ENCODE measurements at places on chromosomes 4 and X.

GRCh38 chr4:152819026-152819645, 39.4 kb downstream of the ARFIP1 start:
- peaks cover 67% of the 10 kb centered on the region for H3K36me3 ChIP-seq
- no peak for DNase-seq
- H3K4me3 ChIP-seq = peak overlapping the region; percentile 26
- peaks cover 37% of the 10 kb centered on the region for H3K4me1 ChIP-seq
- H3K27me3 ChIP-seq = peaks cover 3% of the 10 kb centered on the region

GRCh38 chrX:115535844-115536243, 25.1 kb upstream of the PLS3 start:
- H3K36me3 ChIP-seq = no peaks in the 10 kb centered on the region
- DNase-seq = no peak
- H3K4me3 ChIP-seq = no peak overlapping the region

DNA sequence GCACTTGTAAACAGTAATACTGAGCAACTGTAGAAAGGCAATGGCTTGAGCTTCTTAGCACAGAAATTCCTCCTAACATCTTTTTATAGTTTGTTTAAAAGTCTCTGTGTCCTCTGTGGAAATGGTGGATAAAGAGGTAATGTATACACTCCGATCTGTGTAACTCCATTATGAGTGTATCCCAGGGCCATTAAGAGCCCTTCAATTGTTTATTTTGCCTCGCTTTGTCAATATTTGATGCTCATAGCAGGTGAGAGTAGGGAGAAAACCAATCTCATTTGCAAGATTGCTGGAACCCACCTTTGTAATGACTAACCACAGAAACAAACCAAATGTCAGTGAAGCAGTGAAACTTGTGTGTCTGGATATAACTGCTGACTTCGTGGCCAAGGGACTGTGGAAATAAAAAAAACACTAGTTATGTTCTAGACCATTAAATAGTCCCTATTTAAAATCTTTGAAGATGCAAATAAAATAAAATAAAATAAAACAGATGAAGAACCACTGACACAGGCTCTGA, 598.2 kb upstream of the BOD1L1 start:
- H3K36me3 ChIP-seq = no peaks in the 10 kb centered on the region
- H3K4me1 ChIP-seq = no peaks in the 10 kb centered on the region
- H3K27me3 ChIP-seq = no peaks in the 10 kb centered on the region
- H3K4me3 ChIP-seq = no peak overlapping the region

DNA sequence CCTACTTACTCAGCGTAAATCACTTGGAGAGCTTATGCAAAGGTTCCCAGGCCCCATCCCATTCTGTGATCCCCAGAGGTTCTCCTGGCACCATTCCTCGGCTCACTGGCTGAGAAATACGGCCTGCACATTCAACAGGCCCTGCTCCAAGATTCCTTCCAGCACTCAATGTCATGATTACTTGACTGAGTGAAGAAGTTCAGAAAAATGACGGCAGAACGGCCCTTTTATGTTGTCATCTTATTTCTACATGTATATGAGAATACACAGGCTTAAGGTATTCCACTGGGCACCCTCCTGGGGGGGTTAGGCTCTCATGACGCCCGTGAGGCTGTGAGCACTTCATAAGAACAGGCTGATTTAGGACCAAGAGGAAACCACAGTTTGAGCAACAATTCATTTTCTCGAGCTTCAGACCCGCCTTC, 190.6 kb downstream of the NSUN7 start:
- DNase-seq = no peak
- no peak overlapping the region for H3K27ac ChIP-seq
- peaks cover 31% of the 10 kb centered on the region for H3K36me3 ChIP-seq
- H3K4me3 ChIP-seq = no peak overlapping the region
- no peaks in the 10 kb centered on the region for H3K27me3 ChIP-seq
- H3K4me1 ChIP-seq = peaks cover 13% of the 10 kb centered on the region

- H3K27ac ChIP-seq = no peak overlapping the region
- no peak overlapping the region for H3K4me3 ChIP-seq
Observed at GRCh38 chrX:145620666-145621065, 197.0 kb upstream of the SLITRK2 start.

DNA sequence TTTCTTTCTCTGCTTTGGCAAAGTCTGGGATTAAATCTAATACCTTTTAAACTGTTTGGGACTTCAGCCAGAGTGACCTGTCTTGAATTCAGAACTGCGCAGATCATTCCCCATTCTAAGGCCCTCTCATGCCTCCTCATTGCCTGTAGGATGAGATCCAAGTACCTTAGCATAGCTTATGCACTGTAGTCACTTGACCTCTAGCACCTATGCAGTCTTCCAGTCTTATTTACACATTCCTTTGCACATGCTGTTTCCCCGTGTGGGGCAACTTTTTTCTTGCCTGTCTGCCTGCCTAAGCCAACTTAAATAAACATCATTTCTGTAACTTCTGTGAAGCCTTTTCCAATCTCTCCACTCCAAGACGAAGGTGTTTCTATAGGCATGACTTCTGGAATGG, 68.4 kb downstream of the AR start:
- no peaks in the 10 kb centered on the region for H3K27me3 ChIP-seq
- no peak for DNase-seq
- no peaks in the 10 kb centered on the region for H3K4me1 ChIP-seq
- no peak overlapping the region for H3K4me3 ChIP-seq
- no peaks in the 10 kb centered on the region for H3K36me3 ChIP-seq
- no peak overlapping the region for H3K27ac ChIP-seq

DNA sequence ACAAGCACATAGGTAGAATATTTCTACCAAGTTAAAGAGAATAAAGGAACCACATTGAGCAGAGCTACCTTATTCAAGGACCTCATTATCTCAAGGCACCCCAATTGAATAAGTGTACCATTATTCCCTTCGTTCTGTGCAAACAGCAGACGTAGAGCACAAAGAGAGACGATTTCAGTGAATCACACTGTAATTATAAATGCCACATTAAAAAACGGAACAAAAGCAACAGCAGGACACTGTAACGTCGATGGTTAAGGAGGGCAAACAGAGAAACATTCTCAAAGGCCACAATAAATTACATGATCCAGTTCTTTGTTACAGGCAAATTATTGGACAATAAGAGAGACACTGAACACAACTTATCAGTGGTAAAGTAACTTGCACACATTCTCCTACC, 644.1 kb upstream of the TENM3 start:
- H3K4me3 ChIP-seq = no peak overlapping the region
- no peak overlapping the region for H3K27ac ChIP-seq
- no peaks in the 10 kb centered on the region for H3K36me3 ChIP-seq
- H3K4me1 ChIP-seq = no peaks in the 10 kb centered on the region
- peaks cover 1% of the 10 kb centered on the region for H3K27me3 ChIP-seq
- DNase-seq = no peak

DNA sequence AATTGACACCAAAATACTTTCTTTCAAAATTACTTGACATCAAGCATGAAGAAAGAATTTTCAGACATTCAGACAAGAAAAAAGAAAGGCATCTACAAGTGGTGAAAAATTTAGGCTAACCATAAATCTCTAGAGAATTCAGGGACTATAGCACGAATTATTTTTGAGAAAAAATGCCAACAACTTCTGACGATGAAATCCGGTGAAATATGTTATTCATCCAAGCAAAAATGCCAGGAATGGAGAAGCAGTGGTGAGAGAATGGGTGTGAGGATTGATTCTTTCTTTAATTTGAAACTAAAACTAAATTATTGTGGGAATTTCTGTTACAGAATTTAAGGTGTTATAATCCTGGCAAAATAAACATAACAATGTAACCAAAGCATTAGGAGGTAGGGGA, 69.4 kb upstream of the SORBS2 start:
- H3K4me1 ChIP-seq = peaks cover 6% of the 10 kb centered on the region
- H3K27ac ChIP-seq = no peak overlapping the region
- H3K27me3 ChIP-seq = peaks cover 3% of the 10 kb centered on the region
- H3K4me3 ChIP-seq = no peak overlapping the region

DNA sequence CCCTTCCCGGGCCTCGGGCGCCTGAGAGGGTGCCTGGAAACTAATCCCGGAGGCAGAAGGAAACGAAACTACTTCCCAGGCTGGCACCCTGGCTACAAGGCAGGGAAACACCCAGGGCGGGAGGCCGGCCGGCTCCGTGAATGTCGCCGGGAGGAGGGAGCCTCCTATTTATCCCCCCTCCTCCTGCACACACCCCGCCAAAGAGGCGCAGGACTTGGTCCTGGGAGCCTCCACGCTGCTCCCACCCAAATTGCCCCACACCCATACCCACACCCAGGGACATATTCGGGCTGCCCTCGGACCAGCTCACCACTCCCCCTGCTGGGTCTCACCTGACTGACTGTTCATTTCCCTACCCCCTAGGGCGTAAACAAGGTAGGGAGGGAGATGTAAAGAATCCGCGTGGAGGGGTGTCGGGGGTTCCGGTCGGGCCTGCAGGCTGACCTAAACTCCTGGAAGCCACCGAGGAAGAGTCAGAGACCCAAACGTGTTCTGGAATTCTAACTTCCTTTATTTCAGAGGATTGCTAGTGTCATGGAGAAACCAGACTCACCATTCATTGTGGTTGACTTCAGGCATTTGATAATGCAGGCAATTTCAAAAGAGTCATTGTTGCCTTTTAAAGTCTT, at the start of gene BTC:
BTC (minus strand) TSS at position 142 of the 629 bp plus-strand sequence. CDS start 198 bp downstream, outside the sequence.
- peak; percentile 38 for DNase-seq
- H3K27ac ChIP-seq = no peak within 1 kb of the TSS
- H3K27me3 ChIP-seq = peaks cover 13% of the 10 kb centered on the region
- peak within 1 kb of the TSS; percentile 88 for H3K4me3 ChIP-seq
- no peaks in the 10 kb centered on the region for H3K36me3 ChIP-seq

- no peak overlapping the region for H3K27ac ChIP-seq
- no peaks in the 10 kb centered on the region for H3K4me1 ChIP-seq
Observed at GRCh38 chrX:129026202-129026601, 497.1 kb downstream of the SMARCA1 start.

DNA sequence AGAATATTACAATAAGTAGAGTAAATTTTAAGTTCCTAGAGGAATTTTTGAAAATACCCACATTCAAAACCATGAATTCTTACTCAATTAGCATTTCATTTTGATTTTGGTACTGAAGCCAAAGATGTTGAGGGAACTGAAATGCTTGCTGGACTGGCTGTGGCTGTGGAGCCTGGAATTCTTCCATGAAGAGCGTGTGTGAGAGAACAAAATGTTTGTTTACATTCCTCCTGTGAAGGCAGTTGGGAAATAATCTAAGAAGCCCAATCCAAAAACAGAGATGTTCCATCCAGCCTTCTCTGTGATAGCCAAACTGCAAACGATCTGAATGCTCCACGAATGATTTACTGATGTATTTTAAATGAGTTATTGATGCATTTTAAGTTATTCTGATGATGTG, 3.8 kb upstream of the ADH1B start:
- H3K4me1 ChIP-seq = peaks cover 10% of the 10 kb centered on the region
- H3K36me3 ChIP-seq = no peaks in the 10 kb centered on the region
- no peaks in the 10 kb centered on the region for H3K27me3 ChIP-seq
- H3K4me3 ChIP-seq = no peak overlapping the region
- no peak for DNase-seq

- DNase-seq = no peak
- peaks cover 22% of the 10 kb centered on the region for H3K4me1 ChIP-seq
- H3K27ac ChIP-seq = no peak overlapping the region
Observed at GRCh38 chr4:173195109-173195508, 26.5 kb downstream of the GALNT7 start.

DNA sequence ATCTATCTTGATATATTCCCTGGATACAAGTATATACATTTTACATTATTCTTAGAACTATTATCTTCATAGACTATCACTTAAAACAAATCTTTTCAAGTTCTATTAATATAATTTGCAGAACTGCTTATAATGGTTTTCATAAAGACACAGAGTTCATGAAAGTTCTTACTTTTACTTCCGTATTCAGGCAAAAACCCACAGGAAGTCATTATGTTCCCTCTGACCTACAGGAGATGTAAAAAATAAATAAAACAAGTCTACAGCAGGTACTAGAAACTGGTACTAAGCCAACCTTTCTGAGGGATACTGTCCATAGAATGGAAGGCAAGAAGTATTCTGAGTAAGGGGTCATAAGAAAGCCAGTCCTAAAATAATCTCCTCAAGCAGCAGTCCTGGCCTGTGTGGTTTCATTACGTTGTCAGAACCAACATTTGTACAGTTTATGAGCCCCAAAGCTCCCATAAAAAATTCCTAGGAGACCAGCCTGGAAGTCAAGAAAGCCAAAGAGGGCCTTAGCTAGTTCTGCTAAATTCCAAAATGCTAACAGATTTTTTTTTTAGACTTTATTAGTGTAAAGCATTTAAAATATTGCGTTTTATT, 68.6 kb downstream of the CAMK2D start:
- no peaks in the 10 kb centered on the region for H3K36me3 ChIP-seq
- no peak for DNase-seq
- H3K27ac ChIP-seq = no peak overlapping the region
- no peaks in the 10 kb centered on the region for H3K27me3 ChIP-seq
- no peak overlapping the region for H3K4me3 ChIP-seq

- peaks cover 3% of the 10 kb centered on the region for H3K27me3 ChIP-seq
- H3K36me3 ChIP-seq = no peaks in the 10 kb centered on the region
- peak overlapping the region; percentile 95 for H3K4me3 ChIP-seq
- peaks cover 9% of the 10 kb centered on the region for H3K4me1 ChIP-seq
- peak; percentile 64 for DNase-seq
Observed at GRCh38 chr4:88283661-88284438, 511 bp downstream of the PPM1K start.

GRCh38 chrX:23493941-23494374, 159.3 kb downstream of the PTCHD1 start:
- no peak for DNase-seq
- no peak overlapping the region for H3K4me3 ChIP-seq
- H3K27ac ChIP-seq = no peak overlapping the region
- H3K4me1 ChIP-seq = no peaks in the 10 kb centered on the region
- no peaks in the 10 kb centered on the region for H3K36me3 ChIP-seq

DNA sequence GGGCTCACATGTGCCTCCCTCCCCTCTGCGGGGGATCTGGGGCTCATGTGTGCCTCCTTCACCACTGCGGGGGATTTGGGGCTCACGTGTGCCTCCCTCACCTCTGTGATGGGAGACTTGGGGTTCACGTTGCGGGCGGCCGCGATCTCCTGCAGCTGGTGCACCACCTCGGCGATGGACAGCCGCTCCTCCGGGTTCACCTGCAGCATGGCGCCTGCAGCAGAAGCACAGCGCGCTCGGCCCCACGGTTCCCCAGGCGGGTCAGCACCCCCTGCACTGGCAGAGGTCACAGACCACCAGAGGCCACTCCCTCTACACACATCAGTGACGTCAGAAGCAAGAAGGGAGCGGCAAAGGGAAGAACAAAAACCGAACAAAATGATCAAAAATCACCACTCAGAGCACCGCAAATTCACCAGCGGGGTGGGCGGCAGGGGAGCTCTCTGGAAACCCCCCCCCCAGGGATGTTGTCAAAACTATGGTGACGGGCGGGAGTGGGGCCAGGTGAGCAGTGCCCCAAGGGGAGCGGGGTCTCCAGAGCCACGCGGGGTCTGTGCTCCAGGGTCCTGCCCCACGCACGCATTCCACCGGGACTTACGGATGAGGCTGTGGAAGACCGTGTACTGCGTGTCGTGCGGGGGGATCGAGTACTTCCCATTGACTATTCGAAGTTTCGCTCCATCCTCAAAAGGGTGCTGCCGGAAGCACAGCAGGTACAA, 38.7 kb downstream of the GAK start:
- H3K27me3 ChIP-seq = peaks cover 5% of the 10 kb centered on the region
- H3K4me1 ChIP-seq = no peaks in the 10 kb centered on the region
- no peak for DNase-seq
- H3K27ac ChIP-seq = no peak overlapping the region

- H3K27me3 ChIP-seq = no peaks in the 10 kb centered on the region
- no peak overlapping the region for H3K4me3 ChIP-seq
- no peaks in the 10 kb centered on the region for H3K4me1 ChIP-seq
- H3K27ac ChIP-seq = no peak overlapping the region
- peaks cover 17% of the 10 kb centered on the region for H3K36me3 ChIP-seq
Observed at GRCh38 chr4:113358784-113359183, 309.3 kb downstream of the ANK2 start.
